Esophagus muscularis mucosa (tissue), 4 donors: ENCODE measurements at places on chromosomes 2 and 18.

GRCh38 chr2:195320413-195320973 is 336.5 kb upstream of the SLC39A10 start:
- no peaks in the 10 kb centered on the region for H3K27me3 ChIP-seq
- no peak overlapping the region for H3K4me3 ChIP-seq
- H3K27ac ChIP-seq, result no peak overlapping the region
- DNase-seq, result no peak

- H3K27me3 ChIP-seq, result no peaks in the 10 kb centered on the region
- DNase-seq, result no peak
Measured at GRCh38 chr2:96895032-96895745, 25.3 kb upstream of the SEMA4C start.

DNA sequence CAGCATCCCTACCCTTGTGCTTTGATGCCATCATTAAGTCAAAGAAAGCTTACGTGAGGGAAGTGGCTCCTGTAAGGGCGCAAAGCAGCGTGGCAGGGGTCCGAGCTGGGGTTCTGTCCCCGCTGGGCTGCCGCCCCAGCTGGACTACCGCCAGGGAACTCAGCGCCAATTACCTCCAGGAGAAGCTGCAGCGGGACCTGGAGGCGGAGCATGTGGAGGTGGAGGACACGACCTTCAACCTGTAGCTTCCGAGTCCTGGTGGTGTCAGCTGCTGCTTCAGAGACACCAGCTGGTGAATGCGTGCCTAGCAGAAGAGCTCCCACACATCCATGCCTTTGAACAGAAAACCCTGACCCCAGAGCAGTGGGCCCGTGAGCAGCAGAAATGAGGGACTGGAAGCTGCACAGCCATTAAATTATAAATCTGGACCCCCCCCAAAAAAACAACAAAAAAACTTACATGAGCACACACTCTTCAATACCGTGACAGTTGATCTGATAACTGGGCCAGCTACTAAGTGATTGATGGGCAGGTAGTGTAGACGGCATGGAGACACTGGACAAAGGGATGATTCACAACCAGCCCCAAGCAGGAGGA is 20.1 kb upstream of the YES1 start:
- no peak overlapping the region for H3K4me3 ChIP-seq
- no peaks in the 10 kb centered on the region for H3K36me3 ChIP-seq
- no peak overlapping the region for H3K27ac ChIP-seq
- peaks cover 4% of the 10 kb centered on the region for H3K4me1 ChIP-seq
- DNase-seq, result no peak

GRCh38 chr2:238388794-238389193 is 37.9 kb upstream of the ASB1 start:
- H3K27me3 ChIP-seq, result no peaks in the 10 kb centered on the region
- H3K4me3 ChIP-seq, result no peak overlapping the region
- no peak for DNase-seq
- H3K36me3 ChIP-seq, result no peaks in the 10 kb centered on the region
- H3K27ac ChIP-seq, result no peak overlapping the region
- H3K4me1 ChIP-seq, result peaks cover 8% of the 10 kb centered on the region

GRCh38 chr2:215756346-215756730 is 257.0 kb downstream of the MREG start:
- peaks cover 5% of the 10 kb centered on the region for H3K4me1 ChIP-seq
- no peak for DNase-seq
- H3K27ac ChIP-seq, result no peak overlapping the region

DNA sequence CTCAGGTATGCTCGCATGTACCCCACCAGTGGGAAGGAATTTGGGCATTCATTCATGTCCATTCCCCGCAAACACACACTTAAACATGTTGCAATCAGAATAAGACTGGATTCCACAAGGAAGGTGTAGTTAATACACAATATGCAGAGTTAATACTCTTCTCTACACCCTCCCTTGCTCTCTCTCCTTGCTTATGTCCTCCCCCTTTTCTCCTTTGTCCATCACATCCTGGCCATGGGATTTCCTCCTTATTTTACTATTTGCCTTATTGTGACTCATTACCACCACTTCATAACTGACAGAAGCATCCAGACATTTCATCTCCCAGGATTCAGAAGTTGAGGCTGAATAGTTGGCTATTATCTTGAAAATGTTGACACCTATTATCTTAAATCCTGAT is 473.8 kb upstream of the SPHKAP start:
- H3K4me1 ChIP-seq, result no peaks in the 10 kb centered on the region
- no peaks in the 10 kb centered on the region for H3K27me3 ChIP-seq
- H3K4me3 ChIP-seq, result no peak overlapping the region
- no peak for DNase-seq
- no peaks in the 10 kb centered on the region for H3K36me3 ChIP-seq
- no peak overlapping the region for H3K27ac ChIP-seq
